Activated CD4-positive, alpha-beta T cell treated with anti-CD3 and anti-CD28 coated beads, Interleukin-2, amount 50 U/mL, for 48 hours (primary cell): ENCODE measurements at places on chromosomes 2 and 18.
A peak's percentile ranks its signal among the peaks of the same experiment; 100 is the strongest.

DNA sequence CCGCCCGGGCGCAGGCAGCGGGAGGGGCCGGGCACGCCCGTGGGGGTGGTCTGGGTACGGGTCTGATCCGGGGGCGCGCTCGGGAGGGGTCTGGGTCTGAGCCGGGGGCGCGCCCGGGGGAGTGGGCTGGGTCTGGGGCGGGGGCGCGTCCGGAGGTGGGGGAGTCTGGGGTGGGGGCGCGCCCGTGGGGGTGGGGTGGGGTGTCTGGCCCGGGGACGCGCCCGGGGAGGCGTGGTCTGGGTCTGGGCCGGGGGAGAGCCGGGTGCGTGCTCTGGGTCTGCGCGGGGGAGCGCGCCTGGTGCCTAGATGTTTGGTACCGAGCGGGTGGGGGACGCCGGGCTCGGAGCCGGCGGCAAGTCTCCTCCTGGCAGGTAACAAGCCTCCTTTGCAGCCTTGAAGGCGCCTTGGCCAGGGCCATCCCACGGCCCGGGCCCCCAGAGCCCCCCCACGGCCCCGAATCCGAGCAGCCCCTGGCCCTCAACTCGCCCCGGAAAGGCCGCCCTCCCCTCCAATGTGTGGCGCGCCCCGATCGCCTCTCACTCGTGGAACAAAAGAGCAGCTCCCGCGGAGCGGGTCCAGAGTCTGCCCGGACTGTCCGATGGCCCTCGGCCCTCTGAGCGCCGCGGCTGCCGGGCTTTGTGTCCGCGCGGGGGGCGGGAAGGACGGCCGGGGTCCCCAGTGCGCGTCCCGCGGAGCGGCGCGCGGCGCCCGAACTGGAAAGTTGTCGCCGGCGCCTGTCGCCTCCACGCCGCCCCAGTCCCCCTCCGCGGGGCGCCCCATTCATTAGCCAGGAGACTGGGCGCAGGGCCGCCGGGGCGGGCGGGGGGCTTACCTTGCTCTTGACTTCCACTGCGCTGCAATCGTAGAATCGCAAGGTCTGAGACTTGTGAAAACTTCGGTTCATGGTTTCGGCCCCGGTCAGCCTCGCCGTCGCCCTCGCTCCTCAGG lies 595 bp downstream of the PARD6G start:
- DNase-seq: no peak

GRCh38 chr2:153373510-153374279 lies 104.9 kb downstream of the RPRM start:
- DNase-seq: no peak

DNA sequence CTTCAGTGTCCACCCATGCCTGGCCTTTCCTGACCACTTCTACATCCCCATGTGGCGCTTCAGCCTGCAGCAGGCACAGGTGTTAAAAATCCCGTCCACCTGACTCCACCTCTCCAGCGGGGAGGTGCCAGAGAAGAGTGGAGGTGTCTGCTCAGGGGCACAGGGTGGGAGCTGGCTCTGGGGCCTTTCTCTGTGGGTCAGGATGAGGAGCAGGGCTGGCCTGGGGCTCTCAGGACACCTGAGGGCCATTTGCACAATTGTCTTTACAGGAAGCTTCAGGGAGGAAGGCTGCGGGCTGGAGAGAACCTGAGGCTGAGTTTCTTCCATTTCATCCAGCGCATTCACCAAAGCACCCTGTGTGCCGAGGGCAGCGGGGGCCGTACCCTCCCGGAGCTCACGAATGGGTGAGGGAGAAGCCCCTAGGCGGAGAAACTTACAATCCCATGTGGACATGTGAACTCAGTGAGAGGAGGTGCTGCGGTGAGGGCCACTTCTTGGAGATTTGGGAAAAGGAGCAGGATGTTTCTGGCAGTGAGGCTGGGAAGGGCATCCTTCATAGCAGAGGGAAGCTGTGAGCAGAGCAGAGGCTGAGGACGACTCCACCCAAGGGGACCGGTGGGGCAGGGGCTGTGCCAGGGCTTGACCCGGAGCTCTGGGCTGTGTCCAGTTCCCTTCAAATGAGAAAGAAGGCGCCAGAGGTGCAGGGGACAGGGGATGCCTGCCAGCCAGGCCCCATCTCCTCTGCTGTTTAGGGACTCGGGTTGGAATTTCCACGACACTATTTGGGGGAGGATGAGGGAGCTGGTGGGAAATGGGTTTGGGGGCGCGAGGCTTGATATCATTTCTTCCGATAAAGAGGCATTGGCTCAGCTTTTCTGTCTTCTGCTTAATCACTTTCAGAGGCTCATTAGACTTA lies 155.2 kb upstream of the MYCN start:
- DNase-seq: no peak

- DNase-seq: no peak
These were observed 151.8 kb downstream of the DYSF start for GRCh38 chr2:71605173-71605641.

DNA sequence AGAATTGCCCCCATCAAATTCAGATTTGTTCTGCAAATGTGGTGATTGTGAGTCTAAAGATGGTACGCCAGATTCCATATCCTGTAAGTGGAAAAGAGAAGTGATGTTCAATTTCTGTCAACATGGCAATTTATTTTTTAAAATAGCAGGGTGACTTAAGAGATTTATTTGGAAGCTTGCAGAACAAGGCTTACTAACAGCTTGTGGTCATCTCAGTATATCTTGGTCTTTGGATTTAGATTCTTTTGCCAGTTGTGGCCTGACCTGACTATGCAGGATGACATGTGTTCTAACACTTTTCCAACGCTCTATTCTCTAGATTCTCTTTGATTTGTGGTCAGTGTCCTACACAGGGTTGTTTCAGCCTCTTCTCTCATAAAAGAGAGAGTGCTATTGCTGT lies 74.4 kb downstream of the MAP3K20 start:
- DNase-seq: no peak

GRCh38 chr2:68565858-68566257 lies 77.5 kb upstream of the PROKR1 start:
- DNase-seq: no peak

DNA sequence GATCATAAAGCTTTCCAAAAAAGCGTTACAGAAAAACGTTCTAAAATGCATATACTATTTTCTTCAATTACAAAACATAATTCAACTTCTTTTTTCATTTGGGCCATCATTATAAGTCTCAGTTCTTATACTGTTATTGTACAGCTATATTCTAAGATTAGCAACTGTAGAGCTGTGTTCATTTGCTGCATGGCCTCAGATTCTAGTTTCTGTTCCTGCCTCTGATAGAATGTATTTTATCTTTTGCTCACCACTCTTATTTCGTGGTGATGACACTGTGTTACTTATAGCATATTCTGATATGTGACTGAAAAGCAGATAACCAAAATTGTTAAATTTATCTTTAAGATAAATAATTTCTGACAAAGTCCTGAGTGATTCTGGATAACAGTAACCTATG lies 67.2 kb downstream of the PTRHD1 start:
- DNase-seq: no peak

DNA sequence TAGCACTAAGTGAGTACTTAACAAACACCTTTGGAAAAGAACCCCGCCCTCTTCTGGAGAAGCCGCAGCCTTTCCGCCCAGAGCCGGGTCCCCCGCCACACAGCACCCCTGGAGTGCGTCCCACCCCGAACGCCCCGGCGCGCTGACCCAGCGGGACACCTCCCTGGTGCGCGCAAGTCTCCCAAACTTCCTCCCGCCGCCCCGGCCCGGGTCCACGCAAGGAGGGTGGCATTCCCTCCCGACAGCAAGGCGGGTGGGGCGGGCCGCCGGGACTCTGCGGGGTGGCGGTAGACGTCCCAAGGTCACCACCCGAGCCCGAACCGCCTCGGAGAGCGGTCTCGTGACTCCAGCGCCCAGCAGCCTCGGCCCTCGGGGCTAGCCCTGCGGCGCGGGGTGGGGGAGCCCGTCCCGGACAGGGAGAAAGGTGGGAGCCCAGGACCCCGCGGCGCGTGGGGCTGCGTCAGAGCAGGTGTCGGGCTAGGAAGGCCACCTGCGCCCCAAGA lies 598 bp downstream of the CCDC93 start:
- peak; percentile 35 for DNase-seq

DNA sequence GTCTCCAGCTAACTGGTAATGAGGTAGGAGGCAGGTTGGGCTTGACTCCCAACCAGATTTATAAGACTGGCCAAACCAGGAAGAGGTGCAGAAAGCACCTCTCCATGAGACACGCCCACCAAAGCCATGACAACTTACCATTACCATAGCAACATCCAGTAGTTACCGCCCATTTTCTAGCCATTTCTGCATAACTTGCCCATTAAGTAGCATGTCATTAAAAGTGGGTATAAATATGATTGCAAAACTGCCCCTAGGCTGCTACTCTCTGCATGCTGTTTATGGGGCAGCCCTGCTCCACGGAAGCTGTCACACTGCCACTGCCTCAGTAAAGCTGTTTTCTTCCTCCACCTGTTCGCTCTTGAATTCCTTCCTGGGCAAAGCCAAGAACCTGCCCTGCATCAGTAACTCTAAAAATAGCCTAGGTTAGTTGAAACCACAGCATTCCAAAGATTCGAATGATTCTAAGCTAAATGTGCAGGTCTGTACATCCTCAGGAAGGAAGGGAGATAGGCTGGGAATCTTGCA lies 131.9 kb downstream of the ATL2 start:
- DNase-seq: no peak

DNA sequence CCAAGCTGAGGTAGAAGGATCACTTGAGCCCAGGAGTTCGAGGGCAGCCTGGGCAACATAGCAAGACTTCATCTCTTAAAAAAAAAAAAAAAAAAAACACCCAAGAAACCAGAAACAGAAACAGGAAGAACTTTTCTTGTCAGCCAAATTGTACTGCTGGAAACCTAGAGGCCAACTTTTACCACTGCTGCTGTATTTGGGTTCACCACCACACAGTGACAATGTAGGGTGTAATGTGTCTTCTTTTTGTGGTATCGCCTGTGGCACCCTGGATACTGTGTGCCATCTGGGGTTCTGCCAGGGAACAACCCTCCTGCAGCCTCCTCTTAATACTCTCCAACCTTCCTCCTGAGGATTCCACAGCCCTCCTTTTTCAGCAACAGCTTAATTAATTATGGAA lies 72.6 kb downstream of the STK39 start:
- no peak for DNase-seq

- DNase-seq: peak; percentile 39
These were observed 935 bp upstream of the RAMP1 start for GRCh38 chr2:237858294-237859081.

DNA sequence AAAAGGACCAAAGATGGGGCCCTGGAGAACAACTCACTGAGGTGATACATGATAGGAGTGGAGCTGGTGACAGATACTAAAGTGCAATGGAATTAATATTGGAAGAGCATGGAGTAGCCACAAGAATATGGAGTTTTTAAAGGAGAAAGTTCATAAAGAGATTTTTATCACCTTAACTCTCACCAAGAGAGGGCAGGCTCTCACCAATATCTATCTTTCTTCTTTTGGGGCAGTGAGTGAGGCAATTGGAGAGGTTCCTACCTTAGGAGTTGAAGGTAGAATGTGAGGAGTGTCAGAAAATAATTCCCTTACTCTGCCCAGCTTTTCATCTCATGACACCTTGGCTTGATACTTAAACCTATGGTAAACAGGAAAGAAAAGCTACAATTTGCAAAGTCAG lies 233.7 kb upstream of the CWC22 start:
- DNase-seq: no peak

- no peak for DNase-seq
These were observed 630.2 kb downstream of the ARHGAP15 start for GRCh38 chr2:143759455-143759854.

- no peak for DNase-seq
These were observed 61.2 kb downstream of the CCDC88A start for GRCh38 chr2:55358451-55358850.

DNA sequence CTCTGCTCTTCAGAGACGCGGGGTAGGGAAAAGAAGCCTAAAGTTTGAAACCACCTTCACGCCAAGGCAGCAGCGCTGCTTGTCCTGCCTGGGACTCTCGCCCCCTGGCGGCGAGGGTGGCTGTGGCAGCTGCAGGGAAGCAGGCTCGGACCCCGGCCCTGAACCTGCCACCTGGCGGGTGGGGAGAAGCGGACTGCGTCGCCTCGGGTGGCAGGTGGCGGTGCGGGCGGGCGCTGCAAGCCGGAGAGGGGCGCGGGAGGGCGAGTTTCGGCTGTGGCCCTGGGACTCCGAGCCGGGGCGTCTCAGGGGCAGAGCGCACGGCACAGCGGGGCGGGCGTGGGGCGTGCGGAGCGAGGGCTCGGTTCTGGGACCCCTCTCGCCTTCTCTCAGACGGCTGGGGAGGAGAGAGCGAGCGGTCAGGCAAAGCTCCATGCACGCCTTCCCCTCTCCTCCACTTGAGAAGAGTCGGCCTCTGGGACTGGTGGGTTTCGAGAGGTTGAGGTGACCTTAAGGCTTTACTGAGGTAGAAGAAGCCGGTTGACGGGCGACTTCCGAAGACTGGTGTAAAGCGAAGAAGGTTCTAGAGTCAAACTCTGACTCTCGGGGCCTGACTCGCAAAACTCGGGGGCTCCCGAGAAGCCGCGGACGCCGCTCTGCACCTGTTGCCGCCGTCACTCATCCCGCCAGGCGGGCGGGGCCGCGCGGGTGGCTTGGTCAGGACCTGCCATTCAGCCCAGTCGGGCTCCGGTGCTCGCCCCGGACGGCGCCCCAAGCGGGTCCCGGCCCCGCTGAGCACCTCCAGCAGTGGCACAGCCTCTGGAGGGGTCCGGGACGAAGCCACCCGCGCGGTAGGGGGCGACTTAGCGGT lies 1.1 kb upstream of the BOLL start:
- DNase-seq: peak; percentile 70

GRCh38 chr2:74690571-74690970 lies 36.5 kb downstream of the SEMA4F start:
- no peak for DNase-seq

- no peak for DNase-seq
These were observed 275.5 kb downstream of the MBD2 start for GRCh38 chr18:53948991-53949390.

- no peak for DNase-seq
These were observed 18.8 kb upstream of the DTNB start for GRCh38 chr2:25692143-25692542.

DNA sequence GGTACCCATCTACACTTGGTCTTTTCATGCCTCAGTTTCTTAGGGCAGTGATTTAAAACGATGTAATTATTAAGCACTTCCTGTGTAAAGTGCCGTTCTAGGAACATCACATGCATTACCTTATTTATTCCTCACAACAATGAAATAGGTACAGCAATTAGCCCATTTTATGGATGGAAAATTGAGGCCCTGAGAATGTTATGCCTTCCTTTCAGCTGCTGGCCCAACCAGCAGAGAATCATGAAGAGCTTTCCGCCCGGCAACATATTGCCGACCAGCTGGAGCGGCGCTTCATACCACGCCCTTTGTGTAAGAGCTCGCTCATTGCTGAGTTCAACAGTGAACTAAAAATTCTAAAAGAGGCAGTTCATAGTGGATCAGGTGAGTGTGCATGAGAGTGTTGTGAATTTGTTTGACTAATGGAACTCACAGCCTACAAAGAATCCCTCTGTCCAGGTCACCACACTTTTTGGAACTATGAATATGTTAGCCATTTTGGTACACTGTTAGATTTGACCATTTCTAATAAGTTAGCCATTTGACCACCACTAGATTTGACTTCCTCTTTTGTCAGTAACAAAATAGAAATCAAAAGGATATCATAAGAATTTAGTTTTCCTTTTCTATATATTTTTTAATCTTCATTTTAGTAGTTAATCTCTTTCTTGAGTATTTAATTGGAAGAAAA lies 25.6 kb upstream of the RPE start:
- DNase-seq: no peak

- no peak for DNase-seq
These were observed 46.1 kb upstream of the GRHL1 start for GRCh38 chr2:9905413-9905812.
